Stimulated activated naive CD4-positive, alpha-beta T cell treated with Interleukin-2 at 50 U/mL for 16 hours (primary cell): ENCODE measurements at places on chromosomes 6 and 20.

DNA sequence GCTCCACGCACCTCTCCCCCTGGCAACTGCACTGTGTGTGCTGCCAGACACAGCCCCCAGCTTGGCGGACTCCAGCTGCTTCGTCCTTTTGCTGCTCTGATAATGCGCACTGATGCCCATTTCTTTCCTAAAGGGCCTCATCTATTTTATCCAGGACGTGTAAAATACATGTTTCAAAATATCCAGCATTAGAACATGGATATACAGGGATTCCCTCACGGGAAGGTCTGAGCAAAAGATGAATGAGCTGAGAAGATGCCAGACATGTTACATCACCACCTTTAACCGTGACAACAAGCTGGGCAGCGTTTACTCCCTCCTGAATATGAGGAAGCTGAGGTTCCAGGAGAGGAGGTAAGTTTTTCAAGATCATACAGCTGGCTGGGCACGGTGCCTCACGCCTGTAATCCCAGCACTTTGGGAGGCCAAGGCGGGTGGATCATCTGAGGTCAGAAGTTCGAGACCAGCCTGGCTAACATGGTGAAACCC lies 32.8 kb downstream of the TNXB start:
- no peak for DNase-seq

GRCh38 chr6:4948781-4949450 lies 54.9 kb downstream of the RPP40 start:
- DNase-seq = no peak

GRCh38 chr6:30647242-30648116 lies 546 bp downstream of the C6orf136 start:
- DNase-seq = peak; percentile 68

DNA sequence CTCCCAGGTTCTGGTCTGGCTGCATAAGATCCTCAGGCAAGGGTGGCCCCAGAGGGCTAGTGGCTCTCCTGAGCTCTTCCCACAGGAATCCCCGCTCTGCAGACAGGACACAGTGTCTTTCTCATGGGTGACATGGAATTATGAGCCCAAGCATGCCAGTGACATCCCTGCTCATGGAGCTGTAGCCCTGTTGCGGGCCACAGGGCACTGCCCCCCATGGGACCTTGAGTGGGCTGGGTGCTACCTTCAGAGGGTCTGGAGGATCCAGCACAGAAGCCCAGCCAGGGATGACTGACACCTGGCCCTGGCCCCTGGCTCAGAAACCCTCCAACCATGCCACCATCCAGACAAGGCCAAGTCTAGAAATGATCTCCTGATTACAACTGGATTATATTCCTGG lies 657.5 kb upstream of the DEFB115 start:
- no peak for DNase-seq

DNA sequence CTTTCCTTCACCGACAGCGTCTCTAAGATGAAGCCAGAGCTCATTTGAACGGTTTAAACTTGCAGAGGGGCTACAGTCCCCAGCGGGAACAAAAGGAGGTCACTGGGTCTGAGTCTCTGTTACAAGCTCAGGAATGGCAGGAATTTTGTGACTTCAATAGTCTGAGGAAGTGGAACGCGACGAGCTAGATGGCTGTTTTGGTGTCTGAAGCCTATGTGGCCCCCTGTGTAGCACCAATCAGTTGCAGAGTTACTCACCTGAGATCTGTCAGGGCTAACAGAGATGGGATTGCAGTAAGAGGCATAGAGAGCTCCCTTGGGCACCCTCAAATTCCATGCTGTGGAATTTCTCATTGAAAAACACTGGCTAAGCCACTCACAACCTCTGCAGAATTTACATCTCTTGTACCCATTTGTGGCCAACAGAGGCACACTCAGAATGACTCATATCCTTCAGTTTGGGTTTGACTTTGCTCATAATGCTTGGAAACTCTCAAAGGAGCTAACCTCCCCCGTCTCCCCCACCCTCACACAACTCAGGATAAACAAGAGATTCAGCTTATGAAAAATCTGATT lies 7.1 kb upstream of the TCP11 start:
- peak; percentile 18 for DNase-seq

GRCh38 chr6:145507239-145507638 lies 228.1 kb downstream of the EPM2A start:
- DNase-seq = no peak

- DNase-seq = no peak
These were observed 6.4 kb downstream of the CCND3 start for GRCh38 chr6:41935193-41935574.

DNA sequence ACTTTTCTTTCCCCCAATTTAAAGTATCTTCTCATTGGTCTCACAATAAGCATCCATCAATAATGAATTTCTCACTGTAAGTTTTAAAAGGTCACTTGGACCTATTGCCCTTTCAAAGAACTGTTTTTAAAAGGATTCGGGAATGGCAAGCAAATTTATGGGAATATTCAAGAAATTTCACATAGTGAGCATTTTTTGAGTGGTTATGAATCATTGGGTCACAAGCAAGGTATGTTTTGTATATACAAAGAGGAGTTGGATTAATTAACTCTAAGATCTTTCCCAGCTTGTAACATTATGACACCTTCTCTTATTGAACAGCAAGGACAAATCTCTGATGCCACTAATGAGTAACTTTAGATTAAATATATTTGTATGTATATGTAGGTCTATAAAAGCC lies 165.0 kb downstream of the MOXD1 start:
- no peak for DNase-seq

- no peak for DNase-seq
These were observed 150.6 kb downstream of the MTHFD1L start for GRCh38 chr6:151016107-151016506.

DNA sequence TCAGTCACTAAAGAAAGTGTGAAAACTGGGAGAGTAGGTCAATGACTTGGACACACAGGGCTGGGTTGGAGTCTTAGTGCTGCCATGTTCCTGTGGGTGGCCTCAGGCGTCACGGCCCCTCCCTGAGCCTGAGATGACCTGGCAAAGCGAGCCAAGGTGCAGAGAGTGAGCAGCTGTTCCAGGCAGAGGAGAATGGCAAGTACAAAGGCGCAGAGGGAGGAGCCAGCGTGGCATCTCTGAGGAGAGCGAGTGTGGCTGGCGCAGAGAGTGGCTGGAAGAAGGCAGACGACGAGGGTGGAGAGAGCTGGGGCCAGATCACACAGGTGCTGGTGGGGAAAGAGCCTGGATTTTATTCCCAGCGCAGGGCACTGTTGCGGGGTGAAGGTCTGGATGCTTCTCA lies 20.6 kb upstream of the CHMP4B start:
- no peak for DNase-seq

GRCh38 chr6:135937106-135937505 lies 85.6 kb downstream of the PDE7B start:
- DNase-seq = no peak

- no peak for DNase-seq
These were observed 10.5 kb downstream of the GNAS-AS1 start for GRCh38 chr20:58839991-58840747.

- no peak for DNase-seq
These were observed 699.7 kb upstream of the ID4 start for GRCh38 chr6:19137505-19137904.

- DNase-seq = peak; percentile 5
These were observed 7.7 kb upstream of the ZKSCAN8 start for GRCh38 chr6:28134015-28134414.

- no peak for DNase-seq
These were observed 50.7 kb downstream of the RNASET2 start for GRCh38 chr6:166905505-166906134.

DNA sequence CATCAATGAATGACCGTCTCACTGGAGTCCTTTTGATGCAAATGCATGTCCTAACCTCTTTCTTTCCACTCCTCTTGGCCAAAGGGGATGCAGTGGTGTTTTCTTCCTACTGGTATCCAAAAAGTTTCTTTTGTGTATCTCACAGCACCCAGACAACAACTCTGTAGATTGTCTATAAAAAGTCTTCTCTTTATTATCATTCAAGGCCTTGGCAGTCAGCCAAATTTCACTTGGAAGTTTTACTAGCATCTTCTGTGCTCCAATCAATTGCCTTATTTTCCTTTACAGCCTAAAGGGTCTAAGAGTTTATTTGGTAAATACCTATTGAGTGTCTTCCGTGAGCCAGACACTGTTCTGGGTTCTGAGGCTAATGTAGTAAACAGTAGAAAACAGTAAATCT lies 150.2 kb upstream of the RNF217 start:
- DNase-seq = no peak

DNA sequence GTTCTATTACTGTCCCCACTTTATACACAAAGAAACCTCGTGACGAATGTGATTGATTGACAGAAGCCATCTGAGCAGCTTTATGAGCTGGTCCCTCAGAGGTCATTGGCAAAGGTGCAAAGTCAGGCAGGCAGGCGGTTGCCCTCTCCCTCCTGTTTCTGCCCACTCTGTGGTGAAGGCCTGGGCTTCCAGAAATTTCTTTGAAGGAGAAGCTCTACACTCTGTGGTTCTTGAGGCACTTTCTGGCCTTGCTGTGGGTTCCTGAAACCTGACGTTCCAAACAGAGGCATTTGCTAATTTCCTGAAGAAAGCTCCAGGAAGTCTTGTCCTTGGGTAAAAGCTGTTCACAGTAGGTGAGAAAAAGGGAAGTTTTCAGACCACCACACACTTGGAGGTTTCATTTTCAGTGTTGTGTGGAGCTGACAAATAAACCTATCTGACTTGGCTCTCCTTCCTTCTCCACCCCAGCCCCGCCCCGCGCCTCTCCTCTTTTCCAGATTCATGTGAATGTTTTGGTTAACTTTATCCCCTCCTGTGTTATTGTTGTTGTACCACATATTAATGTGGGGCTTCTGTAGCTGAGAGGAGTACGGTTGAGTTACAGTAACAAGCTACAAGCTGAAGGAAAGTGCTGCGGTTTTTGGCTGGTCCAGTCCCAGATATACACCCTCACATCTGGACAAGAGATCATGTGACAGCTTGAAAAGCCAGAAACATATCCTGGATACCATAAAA lies 274.1 kb downstream of the CLIC5 start:
- DNase-seq = no peak

- no peak for DNase-seq
These were observed 431.9 kb downstream of the PKHD1 start for GRCh38 chr6:51655517-51655916.

DNA sequence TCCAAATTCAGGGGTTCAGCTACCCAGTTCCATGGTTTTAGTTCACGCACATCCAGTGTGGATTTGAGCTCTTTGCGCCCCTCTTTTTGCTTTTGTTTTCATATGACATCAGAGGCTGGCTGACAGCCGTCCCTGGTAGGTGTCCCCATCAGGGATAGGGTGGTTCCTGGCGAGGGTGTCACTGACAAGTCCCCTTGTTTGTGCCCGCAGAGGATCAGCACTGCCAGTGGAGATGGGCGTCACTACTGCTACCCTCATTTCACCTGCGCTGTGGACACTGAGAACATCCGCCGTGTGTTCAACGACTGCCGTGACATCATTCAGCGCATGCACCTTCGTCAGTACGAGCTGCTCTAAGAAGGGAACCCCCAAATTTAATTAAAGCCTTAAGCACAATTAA lies 58.0 kb downstream of the GNAS start:
- DNase-seq = no peak

DNA sequence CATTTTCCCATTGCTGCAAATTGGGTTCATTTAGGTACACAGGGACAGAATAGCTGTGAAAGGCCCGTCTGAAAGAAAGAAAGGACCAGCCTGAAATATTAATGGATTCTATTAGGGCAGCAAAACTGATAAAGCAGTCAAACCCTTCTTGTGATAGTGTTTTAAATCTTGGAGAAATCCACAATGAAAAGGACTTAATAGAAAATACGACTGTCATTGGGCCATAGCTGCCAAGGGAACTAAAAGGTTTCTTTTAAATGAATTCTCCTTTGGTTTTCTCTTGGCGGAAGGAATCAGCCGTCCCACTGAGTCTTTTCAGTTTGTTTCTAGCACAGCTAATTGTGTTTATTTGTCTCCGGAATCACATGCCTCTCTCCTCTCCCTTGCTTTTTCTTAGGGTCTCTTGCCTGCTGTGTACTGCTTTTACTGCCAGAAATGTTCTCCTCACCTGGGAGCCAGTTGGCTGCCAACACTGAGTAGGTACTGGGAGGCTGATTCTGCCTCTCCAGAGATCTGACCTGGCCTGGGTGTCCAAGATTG lies 11.3 kb downstream of the PAQR8 start:
- DNase-seq = no peak
